T follicular helper cell (primary cell): ENCODE measurements at places on chromosomes 7 and 10.

- DNase-seq, result no peak
Measured at GRCh38 chr10:116470071-116470470, 42.4 kb downstream of the PNLIPRP3 start.

- no peak for DNase-seq
Measured at GRCh38 chr7:36131499-36131898, 21.6 kb upstream of the EEPD1 start.

GRCh38 chr7:39299695-39300094, 266.5 kb upstream of the YAE1 start:
- no peak for DNase-seq

- DNase-seq, result no peak
Measured at GRCh38 chr7:29970158-29970557, 19.4 kb downstream of the SCRN1 start.

GRCh38 chr10:77220150-77220549, 417.5 kb downstream of the KCNMA1 start:
- no peak for DNase-seq

DNA sequence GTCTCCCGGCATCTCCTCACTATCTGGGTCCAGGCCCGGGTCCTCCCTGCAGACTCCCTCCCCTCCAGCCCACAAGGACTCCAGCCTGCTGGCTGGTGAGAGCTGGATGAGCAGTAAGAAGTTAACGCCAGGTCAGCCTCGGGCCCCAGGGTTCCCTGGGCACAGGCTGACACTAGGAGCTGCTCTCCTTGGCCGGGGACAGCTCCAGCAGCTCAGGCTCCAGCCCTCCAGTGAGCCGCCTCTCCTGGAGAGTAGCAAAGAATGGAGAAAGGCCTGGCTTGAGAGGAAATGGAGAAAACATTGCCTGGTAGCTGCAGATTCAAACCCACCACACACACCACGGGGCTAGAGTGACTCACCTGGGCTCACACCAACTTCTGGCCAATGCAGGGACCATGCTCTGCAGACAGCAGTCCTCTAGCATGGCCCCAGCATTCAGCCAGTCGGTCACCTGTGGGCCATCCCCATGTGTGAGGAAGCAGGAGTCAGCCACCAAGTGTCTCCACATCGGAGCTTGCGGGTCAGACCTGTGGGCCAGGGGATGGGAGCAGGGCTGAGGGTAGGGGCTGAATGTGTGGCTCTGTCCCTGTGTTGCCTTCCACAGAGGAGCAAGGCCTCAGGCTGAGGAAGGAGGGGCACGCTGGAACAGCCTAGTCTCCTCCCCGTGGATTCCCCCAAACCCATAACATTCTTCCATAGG, 6.5 kb downstream of the SAP25 start:
- no peak for DNase-seq

DNA sequence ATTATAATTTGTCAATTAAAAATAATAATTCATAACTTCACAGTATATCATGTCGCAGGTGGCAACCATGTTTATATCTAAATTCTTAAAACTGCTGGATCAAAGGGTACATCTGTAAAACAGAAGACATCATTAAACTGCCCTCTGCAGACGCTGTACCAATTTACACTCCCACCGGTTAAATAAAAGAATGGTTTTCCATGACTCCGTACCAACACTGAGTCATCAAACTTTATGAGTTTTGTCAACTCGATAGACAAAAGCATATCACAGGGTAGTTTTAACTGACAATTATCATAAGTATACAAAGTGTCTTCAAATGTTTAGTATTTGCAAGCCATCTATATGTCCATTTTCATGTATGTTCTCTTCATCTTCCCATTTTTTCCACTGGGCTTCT, 5.7 kb upstream of the GSTK1 start:
- no peak for DNase-seq

DNA sequence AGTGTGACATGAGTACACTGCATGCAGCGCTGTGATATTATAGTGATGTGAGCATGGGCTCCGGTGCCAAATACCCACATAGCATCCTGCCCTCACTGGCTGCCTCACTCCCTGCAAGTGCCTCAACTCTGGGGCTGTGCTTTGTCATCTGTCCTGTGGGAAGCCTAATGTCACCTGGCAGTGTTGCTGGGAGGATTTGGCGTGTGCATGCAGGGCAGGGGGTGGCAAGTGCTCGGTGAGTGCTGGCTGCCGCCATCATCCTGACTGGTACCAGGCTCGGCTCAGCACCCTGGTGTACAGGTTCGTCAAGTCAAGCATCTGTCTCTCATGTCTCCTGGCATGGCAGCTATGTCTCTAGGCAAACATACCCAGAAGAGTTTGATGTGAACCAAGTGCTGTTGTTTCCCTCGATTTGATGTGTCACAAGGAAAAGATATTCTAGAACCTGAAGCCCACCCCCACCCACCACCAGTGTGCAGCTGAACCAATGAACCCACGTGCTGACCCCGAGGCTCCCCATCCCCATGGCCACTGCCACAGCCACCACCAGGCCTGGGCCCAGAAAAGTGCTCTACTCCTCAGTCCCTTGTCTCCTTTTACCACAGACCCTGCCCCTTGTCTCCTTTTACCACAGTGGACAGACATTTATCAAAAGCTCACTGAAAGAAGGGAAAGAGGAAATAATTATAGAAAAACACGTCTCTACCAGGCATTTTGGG, 135.8 kb downstream of the MAPK8 start:
- no peak for DNase-seq

GRCh38 chr10:122113161-122113944, 124.4 kb downstream of the TACC2 start:
- DNase-seq, result no peak

- DNase-seq, result no peak
Measured at GRCh38 chr10:21194510-21194993, 297.4 kb upstream of the NEBL start.

GRCh38 chr7:80018941-80019808, 115.5 kb upstream of the GNAI1 start:
- no peak for DNase-seq
